ENCODE measurements at places on chromosomes 3 and 15.
A peak's percentile ranks its signal among the peaks of the same experiment; 100 is the strongest.

- DNase-seq = no peak
Measured at GRCh38 chr15:98405013-98405412, 243.3 kb upstream of the IGF1R start.

DNA sequence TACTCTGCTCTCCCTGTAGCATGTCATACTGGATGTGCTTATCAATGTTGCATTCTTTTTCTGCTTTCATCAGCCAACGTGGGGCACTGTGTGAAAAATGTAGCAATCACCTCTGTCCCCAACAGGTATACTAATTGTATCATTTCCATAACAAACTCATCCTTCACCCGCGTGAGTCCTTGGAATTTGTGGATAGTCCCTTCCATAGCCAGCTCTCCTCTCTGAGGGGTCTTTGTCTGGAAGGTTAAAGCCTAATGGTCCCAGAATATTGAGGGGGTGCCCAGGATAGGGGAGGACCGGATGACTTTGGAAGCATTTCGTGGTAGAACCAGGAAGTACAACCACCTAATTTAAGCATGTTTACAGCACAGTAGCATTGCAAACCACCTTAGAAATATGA lies 124.6 kb downstream of the FOXB1 start:
- DNase-seq = no peak

DNA sequence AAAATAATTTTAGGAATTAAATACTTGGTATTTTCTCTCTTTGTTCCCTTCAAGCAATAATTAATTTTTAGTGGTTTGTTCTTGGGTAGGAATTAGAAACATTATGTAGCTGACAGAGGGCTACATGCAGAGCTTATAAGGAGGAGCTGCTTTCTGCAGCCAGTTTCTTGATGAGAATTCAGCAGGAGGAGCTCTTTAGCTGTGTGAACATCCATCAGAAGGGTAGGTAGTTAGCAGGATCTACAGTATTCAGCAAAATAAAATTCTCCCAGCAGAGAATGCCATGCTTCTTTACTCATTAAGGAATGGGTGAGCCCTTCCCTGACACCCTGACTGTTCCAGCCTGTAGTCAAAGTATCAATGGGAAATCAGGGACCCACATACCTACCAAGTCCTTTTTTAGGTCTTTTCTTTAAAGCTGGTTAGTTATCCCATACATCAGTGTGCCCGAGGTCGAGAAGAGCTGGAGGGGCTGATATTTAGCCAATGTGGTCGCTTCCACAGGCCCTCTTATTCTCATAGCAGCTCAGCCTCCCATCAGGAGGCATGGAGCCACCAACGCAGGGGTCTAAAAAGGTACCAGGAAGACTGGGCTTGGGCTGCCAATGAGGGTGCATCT lies 54.0 kb downstream of the KCNAB1 start:
- no peak for DNase-seq

GRCh38 chr3:187066228-187066995 lies 72.9 kb downstream of the RPL39L start:
- DNase-seq = peak; percentile 69

DNA sequence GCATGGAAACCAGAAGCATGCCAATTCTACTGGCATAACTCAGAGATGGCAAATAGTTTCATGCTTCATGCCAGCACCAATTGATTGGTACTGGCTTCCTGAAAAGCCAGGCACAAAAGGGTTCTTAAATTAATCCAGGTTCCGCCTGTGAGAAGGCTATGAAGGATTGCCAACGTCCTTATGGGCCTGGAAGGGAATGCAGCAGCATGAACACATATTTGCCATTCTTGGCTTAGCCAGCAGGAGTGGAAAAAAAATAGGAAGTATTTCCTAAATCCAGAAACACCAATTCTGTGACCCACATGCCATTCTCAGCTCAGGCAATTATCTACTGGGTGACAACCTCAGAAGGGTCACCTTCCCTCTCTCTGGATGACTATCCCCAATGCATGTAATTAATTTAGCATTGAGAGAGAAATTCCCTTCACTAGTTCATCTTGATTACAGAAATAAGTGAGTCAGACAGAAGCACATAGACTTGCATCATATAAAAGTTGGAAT lies 36.0 kb downstream of the ADAMTS9 start:
- no peak for DNase-seq

DNA sequence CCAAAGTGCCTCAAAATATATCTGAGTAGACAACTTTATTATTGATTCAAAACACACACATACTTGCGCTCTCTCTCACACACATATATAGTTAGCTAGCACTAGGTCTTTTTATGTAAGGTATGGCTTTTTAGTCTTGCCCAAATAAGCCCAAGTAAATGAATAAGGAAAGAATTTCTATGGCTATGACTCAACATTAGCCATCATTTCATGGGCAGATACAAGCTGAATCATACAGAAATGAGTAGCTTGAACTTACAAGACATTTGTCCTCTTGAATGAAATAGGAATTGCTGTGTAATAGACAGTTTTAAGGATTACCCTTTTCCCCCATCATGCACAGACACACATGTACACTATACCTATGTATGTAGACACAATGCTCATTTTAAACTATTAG lies 4.9 kb downstream of the CADPS start:
- DNase-seq = no peak

DNA sequence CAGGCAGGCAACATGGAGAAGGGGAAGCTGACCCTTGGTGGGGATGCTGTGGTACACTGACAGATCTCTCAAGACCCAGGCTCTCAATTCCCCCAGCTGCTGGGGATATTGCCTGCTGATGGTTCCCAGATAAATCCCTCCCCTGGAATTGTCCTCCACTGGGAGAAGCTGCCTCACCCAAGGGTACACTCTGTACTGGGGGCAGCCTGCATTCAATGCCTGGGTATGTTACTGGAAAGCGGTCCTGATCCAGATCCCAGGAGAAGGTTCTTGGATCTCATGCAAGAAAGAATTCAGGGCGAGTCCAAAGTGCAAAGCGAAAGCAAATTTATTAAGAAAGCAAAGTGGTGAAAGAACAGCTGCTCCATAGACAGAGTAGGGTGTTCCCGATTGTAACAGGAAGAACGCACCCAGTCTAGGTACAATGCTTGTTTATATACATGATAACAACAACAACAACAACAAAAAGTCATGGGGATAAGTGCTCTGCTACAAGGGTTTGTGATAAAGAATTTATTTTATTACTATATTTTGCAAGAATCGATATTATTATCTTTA lies 591.5 kb upstream of the ADAMTS9 start:
- no peak for DNase-seq

DNA sequence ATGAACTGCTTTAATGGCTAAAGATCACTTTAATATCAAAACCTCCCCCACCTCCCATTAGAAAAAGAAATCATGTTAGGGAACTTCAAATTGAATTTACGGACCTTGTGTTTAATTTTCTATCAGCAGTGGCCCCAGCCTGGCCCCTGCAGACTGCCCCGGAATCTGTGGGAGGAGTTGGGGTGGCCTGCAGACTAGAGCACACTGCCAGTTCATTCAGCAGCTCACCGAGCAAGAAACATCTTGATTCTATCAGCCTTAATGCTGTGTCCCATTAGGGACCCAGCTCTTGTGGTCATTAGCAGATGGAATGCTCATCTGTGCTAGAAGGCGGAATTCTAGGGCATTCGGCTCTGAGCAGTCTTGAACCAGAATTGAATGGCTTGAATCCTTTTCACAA lies 54.2 kb downstream of the FLNB start:
- no peak for DNase-seq

- DNase-seq = no peak
Measured at GRCh38 chr15:68797191-68797590, 23.5 kb downstream of the ANP32A start.

GRCh38 chr15:91075739-91076138 lies 24.3 kb upstream of the SV2B start:
- no peak for DNase-seq

GRCh38 chr3:111227216-111227615 lies 155.6 kb downstream of the NECTIN3 start:
- no peak for DNase-seq

DNA sequence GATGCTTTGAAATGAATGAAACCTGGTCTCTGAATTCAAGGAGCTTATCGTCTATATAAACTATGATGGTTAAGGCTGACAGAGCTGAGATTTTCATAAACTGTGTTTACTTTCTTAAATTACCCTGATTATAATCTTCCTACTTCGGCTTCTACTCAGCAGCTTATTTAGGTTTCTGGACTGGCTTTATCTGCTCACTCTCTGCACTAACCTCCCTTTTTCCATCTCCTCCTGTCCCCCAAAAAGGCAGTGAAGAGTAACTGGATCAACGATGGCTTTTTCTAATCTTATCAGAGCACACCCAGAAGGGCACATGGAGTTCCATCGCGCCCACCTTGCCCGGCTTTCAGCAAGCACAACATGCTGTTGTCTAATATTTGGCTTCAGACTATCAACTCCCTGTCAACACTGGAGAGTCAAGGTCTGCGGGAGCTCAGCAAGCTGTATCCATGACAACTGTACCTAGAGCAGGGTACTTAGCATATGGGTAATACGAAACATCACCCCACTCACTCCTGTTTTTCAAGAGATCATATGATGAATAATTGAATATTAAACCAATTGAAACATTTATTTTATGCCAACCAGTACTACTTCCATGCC lies 417.3 kb downstream of the GABRB3 start:
- DNase-seq = no peak

GRCh38 chr3:111545349-111545748 lies 3.4 kb downstream of the CD96 start:
- no peak for DNase-seq

- DNase-seq = no peak
Measured at GRCh38 chr3:55090746-55091145, 162.9 kb upstream of the LRTM1 start.

GRCh38 chr3:63862804-63863149 lies 828 bp downstream of the THOC7 start:
- DNase-seq = no peak

DNA sequence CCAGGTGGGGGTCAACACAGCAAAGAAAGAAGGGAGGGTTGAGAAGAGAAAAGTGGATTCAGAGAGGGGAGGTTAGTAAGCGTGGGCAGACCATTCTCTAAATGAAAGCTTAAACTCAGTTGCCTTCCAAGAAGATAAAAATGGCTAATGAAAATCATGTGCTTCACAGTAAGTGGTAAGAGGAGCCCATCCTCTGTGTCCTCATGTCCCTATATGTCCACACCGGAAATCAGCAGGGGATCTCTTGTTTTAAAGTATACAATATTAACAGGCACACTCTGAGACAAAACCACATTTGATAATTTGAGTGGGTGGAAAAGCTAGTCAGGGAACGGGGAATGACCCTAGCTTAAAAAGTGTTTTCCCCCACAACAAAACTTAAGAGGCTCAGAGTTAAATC lies 4.4 kb upstream of the FOXP1 start:
- DNase-seq = no peak

DNA sequence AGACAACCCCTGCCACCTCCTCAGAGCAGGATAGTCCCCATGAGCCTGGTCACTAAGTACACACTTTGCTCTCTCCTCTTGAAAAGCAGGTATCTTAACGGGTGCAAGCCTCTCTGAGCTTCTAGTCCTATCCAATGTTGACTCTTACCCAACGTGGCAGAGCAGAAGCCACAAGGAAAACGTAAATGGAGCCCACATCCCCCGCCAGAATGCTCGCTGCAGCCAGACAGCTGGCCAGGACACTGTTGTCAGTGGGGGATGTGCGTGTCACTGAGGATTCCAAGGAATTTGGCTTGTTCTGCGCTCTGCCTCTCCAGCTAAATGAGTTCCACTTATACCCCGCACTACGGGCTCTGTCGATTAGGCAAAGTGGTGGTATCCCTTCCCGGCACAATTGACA lies 67.8 kb upstream of the IGF1R start:
- no peak for DNase-seq

GRCh38 chr15:97976766-97977503 lies 16.4 kb downstream of the ARRDC4 start:
- no peak for DNase-seq

DNA sequence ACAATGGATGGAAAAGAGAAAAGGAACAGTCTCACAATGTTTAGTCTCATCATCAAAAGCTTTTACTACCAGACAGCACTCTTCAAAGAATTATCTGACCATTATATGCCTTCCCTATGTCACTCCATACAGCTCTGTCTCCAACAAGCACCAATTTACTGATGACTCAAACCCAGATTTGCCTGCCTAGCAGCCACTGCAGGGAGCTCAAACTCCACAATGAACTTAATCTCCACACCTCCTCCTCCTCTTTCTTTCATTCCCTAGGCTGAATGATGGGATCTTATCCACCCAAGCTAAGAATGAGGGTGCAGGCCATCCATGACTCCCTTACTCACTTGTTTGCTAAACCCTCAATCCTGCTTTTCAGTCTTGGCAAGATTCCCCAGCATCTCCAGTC lies 45.5 kb downstream of the NBEAL2 start:
- DNase-seq = no peak

DNA sequence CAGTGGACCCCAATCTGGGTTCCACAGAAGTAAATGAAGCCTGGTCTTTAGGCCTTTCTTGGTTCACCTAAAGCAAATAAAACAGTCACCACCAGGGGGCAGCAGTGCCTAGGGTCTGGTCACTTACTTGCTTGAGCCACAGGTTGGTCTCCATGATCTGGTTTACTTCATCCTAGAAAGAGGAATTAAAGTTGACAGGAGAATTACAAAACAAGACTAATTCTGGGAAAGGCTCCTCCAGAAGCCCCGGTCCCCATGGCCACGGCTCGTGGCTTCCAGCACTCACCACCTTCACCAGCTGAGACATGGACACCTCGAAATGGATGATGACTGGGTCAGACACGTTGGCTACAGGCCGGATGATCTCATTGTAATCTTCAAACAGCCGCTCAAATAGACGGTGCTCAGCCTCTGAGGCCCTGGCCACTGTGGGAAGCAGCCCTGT lies 2.3 kb downstream of the CHRNA3 start:
- DNase-seq = peak; percentile 71

GRCh38 chr3:126433496-126434263 lies 39.0 kb downstream of the CFAP100 start:
- no peak for DNase-seq

- DNase-seq = no peak
Measured at GRCh38 chr15:83626171-83626802, 27.6 kb upstream of the ADAMTSL3 start.

- peak; percentile 22 for DNase-seq
Measured at GRCh38 chr3:48716508-48716981, 476 bp downstream of the IP6K2 start.

DNA sequence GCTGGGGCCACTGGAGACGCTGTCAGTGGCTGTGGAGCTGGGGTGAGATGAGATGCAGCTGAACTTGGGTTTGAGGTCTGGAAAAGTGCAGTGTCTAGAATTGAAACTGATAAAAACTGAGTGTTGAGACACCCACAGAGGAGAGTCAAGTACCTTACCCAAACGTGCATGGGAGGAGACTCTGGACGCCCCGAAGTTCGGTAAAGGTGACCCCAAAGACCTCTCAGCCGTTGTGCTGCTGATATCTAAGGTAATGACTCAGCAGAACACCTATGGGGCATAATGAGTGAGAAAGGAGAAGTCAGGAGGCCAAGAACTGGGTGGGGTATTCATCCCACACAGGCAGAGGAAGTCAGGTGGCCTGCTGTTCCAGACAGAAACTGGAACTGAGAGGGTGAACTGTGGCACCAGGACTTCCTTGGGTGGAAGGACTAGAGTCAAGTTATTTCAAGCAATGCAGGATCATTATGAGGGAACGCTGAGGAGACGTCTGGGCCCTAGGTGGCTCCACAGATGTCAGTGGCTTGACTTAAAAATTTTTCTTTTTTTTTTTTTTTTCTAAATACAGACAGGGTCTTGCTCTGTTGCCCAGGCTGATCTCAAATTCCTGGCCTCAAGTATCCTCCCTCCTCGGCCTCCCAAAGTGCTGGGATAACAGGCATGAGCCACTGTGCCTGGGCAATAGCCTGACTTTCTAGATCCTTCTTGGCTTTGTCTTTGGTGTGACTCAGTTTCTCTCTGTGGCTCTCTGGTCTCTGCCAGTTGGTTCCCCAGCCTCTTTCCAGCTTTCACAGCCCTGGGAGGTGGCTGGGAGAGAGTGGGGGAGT lies 67.6 kb upstream of the GCNT3 start:
- DNase-seq = no peak

All from CD4-positive, alpha-beta T cell treated with Interleukin-4 for 1 hour (primary cell).